ENCODE measurements at places on chromosomes 13 and 19.
A peak's percentile ranks its signal among the peaks of the same experiment; 100 is the strongest.

GRCh38 chr19:16069813-16070365, 6.4 kb upstream of the TPM4 start:
- DNase-seq, result no peak

GRCh38 chr19:48724796-48725753, 5.5 kb upstream of the MAMSTR start:
- DNase-seq, result peak; percentile 62

DNA sequence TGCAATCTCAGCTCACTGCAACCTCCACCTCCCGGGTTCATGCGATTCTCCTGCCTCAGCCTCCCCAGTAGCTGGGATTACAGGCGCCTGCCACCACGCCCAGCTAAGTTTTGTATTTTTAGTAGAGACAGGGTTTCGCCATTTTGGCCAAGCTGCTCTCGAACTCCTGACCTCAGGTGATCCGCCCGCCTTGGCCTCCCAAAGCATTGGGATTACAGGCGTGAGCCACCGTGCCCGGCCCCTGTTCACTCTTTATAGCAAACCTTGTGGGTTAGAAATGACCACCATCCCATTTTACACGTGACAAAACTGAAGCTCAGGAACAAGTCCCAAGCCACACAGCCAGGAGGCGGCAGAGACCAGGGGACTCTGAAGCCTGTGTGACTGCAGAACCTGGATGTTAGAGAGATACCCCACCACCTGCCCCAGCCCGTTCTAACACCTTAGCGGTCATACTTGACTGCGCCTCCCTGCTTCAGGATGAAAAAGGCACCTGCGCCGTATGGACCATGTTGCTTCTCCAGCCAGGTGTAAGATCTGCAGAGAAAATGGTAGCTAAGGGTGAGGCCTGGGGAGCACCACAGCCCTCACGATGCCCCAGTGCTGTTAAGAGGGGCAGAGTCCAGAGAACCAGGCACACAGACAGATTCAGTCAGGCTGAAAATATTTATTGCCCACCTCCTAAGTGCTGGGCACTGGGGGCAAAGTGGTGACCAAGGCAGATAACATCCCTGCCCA, 3.6 kb downstream of the DMAC2 start:
- DNase-seq, result no peak

DNA sequence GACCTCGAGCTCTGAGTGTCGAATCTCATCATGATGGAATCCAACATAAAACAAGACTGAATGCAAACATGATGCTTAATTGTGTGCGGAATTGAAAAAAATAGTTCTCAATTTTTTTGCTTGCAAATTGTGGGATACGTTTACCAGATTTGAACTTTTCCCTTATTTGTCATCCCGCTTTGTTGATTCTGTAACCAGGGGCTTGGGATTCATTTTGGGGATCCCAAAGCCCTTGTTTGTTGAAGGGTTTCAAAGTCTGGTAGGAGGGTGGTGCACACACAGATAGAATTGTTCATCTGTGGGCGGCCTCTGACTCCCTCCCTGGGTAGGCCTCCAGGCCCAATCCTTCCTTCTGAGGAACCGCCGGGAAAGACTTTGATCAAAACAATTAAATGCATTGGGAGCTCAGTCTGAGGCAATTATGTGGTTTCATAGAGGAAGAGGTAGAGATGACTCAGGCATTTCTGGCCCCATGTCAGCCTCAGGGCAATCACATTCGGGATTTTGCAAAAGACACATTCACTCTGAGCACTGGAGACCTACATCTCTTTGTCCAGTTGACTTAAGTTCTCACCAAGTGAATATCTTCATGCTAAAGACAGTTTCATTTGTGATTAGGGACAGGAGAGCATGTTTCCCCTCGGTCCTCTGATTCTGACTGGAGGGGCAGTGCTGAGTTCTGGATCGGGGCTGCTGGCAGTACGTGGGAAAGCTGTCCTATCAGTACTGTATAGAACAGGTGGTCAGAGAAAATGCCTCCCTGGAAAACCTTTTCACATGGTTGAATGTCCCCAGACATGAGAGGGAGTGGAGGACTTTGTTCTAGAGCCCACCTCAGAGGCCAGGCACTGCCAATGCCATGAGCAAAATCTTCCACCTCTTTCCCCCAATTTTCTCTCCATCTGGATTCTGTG, 27.8 kb upstream of the IGFL4 start:
- DNase-seq, result no peak

GRCh38 chr19:47124937-47125668, 5.5 kb upstream of the SAE1 start:
- DNase-seq, result peak; percentile 83

- DNase-seq, result no peak
Measured at GRCh38 chr13:21227917-21228316, 51.5 kb downstream of the MRPL57 start.

GRCh38 chr13:34345258-34345965, 527.5 kb downstream of the RFC3 start:
- DNase-seq, result peak; percentile 12

DNA sequence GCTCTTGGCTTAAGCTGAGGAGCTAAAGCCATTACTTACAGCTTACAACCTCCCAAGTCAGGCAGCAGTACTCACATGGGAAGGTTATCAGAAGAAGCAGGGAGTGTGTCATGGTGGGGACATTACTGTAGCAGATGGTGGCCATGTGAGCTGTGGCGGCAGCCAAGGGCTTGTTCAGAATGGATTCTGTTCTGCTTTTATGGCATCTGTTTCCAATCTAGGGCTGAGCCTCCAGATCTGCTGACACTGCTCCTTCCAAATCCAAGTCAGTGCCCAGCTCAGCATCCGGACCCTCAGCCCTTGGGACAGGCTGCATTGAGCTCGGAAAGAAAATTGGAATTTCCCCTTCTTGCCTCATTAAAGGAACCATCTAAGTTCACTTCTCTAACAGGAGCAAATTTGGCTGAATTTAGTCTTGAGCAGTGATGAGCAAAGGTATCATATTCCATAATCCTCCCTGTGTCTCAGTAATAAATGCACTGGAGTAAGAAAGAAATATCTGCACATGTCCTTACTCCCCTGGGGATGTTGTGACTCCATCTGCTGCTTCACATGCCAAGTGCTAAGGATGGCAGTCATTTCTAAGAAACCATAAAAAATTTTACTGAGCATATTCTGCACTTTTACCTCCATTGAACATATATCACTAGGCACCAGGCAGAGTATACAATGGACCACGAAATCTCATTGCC, 73.9 kb downstream of the KCTD12 start:
- no peak for DNase-seq

- peak; percentile 15 for DNase-seq
Measured at GRCh38 chr19:40691421-40692211, 1.2 kb upstream of the NUMBL start.

DNA sequence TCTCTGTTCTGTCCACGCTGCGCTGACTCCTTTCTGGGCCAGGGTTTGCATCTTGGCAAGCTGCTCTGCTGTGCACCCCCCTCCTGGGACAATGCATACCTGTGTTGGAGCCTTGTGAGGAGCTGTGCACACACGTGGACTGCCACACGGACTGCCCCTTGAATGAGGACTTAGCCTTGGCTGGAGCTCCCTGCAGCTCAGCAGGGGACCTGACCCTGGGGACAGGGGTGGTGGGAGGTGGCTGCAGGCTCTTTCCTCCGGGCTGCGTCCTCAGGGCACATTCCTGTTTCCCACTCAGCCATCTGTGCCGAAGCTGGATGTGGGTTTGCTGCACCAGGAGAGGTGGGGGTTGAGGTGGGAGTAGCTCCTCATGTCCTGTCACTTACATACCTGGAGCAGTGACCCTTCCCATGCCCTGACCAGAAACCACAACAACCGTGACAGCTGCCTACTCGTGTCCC, 8.2 kb downstream of the RAB11B start:
- DNase-seq, result no peak

DNA sequence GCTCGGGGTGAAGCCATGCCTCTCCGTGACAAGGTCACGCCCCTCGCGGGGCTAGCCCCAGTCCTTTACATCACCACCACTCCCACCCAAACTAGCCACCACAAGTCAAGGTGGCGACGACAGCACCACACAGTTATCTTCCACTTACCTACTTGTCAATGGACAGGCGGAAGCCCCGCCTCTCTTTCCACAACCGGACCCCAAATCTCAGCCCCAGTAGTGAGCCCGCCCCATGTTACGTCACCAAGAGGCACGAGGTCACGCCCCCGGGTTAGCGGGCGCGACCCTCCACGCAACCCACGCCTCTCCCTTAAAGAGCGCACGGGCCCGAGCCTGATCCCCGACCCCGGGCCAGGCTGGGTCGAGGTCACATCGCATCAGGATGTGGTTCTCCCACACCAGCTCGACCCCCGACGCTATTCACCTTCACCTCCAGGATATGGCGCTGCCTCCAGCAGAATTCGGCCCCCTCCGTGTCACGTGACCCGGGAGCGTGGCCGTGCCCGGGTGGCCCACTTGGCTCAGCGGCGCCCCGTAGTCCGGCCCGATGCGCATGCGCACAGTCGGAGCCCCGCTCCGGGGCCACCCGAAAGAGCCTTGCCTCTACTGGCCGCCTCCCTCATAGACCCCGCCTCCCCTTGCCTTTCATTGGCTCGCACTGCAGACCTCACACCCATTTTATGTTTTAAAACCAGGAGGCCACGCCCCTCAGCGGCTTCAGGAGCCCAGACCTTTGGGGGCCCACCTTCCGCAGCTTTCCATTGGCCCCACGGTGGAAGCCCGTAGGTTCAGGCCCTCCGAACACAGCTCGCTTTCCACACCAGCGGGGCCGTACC, 18.2 kb downstream of the SYDE1 start:
- DNase-seq, result peak; percentile 99

- no peak for DNase-seq
Measured at GRCh38 chr19:1383017-1383311, 743 bp upstream of the NDUFS7 start.

GRCh38 chr13:66266761-66267160, 963.4 kb downstream of the PCDH9 start:
- no peak for DNase-seq

DNA sequence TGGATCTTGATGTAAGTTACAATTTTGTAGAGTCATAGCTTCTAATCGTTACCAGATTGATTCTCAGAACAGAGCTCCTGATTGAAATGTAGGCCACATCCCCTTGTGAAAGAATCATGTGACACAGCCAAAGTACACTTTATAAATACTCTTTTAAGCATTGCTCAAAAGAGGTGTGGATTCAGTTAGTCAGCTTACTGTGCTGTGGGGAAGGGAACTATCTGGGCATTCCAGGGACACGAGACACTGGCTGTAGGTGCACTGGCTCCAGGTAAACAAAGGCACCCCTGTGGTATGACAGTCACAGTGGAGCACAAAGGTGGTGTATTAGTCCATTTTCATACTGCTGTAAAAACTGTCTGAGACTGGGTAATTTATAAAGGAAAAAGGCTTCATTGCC, 222.8 kb downstream of the LIG4 start:
- DNase-seq, result no peak

DNA sequence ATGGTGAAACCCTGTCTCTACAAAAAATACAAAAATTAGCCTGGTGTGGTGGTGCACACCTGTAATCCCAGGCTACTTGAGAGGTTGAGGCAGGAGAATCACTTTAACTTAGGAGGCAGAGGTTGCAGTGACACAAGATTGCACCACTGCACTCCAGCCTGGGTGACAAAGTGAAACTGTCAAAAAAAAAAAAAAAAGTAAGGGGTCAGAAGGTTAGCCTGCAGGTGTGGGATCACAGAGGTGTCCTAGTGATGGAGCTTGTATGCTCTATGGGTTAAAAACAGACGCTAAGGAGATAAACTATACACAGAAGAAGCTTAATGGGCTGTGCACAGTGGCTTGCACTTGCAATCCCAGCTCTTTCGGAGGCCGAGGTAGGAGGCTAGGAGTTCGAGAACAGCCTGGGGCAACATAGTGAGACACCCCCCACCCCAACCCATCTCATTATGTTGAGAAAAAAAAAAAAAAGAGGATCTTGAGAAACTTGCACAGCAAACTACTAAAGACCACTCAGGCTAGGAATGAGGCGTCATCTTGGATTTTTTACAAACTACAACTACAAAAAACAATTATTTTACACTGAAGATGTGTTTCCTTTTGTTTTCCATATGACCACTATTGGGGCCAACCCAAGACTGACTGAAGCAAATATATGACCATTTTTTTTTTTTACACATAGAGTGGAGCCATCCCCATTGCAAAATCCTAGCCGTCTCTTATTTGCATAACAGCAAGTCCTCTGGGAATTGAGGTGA, 7.9 kb downstream of the FOSB start:
- no peak for DNase-seq

GRCh38 chr13:103140001-103140671, 73.9 kb upstream of the SLC10A2 start:
- DNase-seq, result peak; percentile 4

Data from ELF-1 (cell line).